ENCODE measurements at places on chromosomes 3 and 15.

GRCh38 chr3:34856081-34856947, 783.0 kb upstream of the ARPP21 start:
- DNase-seq, result no peak

- no peak for DNase-seq
These were observed at the start of gene PLSCR5 for GRCh38 chr3:146605106-146605505. Gene PLSCR5, minus strand, starts transcription at chr3:146605346. Its CDS starts 134 bp downstream, at chr3:146605212.

- no peak for DNase-seq
These were observed 45.0 kb upstream of the AKAP13 start for GRCh38 chr15:85335193-85335942.

DNA sequence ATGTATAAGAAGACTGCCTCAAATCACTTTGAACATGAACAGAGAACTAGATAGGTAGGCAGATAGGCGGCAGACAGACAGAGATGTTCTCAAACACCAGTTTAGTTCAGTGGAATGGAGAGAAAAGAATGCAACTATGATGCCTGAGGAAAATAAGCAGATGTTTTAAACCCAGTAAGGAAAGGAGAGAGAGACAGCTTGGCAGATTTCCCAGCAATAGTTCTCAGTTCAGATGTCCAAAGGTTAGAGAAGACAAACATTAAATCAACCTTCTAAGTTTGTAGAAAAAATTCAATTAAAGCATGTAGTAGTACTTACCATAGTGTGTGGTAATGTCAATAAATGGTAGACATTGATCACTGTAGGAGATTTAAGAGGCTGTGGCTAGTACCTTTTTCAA, 209.6 kb upstream of the PFN2 start:
- peak; percentile 59 for DNase-seq

GRCh38 chr3:185989511-185989910, 51.7 kb upstream of the TRA2B start:
- no peak for DNase-seq

DNA sequence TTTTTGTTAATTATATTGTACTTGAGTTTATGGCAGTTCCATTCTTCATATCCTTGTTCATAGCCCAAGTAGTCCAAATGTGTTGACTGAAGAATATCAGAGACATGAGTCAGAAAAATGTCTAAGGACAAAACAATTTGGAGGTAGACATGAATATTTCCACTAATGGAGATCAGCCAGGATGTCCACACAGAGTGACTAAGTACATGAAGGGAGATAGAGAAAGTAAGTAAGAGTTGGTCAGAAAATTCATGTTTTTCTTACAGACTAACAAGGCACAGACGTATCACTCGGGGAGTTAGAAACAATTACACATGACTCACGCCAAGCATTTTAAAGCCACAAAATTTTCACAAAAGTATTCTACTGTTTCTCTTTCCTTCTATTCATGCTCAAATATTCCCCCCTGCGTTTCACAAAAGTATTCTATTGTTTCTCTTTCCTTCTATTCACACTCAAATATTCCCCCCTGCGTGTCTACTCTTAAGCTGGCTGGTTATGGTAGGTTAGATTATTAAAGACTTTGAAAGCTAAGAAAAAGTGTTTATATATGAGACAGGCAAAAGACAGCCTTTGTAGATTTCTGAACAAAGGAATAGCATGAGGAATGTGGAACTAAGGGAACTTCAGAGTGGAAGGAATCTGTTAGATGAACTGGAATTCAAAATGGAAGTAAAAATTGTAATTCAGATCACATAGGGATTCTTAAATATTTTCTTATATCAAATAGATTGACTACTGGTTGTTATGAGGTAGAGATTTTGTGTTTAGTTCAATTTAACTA, 648.7 kb upstream of the CCDC54 start:
- peak; percentile 98 for DNase-seq

GRCh38 chr15:91499774-91500383, 353.6 kb upstream of the SLCO3A1 start:
- DNase-seq, result no peak

DNA sequence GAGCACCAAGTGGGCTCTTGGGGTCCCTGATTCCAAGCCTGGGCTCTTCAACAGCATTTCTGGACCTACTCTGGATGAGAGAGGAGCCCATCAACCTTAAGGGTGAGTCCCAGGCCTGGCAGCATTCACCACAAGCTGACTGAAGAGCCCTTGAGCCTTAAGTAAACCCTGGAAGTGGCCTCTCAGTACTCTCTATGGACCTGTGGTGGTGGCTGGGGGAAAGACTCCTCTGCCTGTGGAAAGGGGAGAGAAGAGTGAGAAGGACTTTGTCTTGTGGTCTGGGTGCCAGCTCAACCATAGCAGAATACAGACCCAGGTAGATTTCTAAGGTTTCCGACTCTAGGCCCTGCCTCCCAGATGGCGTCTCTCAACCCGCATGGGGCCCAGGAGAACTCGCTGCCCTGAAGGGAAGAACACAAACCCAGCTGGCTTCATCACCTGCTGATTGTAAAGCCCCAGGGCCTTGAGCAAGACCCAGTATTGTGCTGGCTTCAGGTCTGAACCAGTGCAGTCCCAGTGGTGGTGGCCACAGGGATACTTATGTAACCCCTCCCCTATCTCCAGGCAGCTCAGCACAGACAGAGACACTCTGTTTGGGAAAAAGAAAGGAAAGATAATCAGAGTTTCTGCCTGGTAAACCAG, 71.4 kb downstream of the TFDP2 start:
- DNase-seq, result no peak

GRCh38 chr3:46469680-46470357, 5.1 kb upstream of the LTF start:
- no peak for DNase-seq

DNA sequence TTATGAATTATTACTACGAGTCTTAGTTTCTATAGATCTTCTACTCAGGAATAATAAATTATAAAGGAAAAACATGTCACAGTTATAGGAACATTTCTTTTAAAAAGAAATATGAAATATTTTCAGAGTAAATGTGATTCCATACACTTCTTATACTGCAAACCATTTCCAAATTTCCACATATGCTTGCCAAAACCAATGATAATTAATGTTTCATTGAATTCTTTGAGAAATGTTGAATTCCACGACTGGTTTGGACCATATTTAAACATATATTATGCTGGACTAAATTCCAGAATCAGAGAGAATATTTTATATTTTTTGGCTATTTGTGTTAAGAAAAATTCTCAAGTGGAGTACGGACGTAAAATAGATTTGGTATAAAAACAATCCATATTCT, 144.6 kb downstream of the EPHA3 start:
- DNase-seq, result no peak

DNA sequence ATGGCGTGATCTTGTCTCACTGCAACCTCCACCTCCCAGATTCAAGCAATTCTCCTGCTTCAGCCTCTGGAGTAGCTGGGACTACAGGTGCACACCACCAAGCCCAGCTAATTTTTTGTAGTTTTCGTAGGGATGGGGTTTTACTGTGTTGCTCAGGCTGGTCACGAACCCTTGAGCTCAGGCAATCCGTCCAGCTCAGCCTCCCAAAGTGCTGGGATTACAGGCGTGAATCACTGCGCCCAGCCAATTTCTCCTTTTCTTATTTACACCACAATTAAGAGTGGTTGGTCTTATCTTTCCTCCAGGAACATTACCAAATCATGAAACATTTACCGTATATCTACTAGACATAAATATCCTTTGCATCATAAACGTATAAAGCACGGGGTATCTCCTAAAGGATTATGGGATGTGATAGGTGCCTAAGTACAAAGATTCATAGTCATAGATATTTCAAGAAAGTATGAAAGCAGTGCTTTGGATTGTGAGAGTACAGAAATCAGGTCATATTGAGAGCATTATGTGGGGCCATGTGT, 194.5 kb downstream of the RBMS3 start:
- no peak for DNase-seq

- DNase-seq, result no peak
These were observed 48.0 kb upstream of the TPRG1 start for GRCh38 chr3:189123595-189124387.

DNA sequence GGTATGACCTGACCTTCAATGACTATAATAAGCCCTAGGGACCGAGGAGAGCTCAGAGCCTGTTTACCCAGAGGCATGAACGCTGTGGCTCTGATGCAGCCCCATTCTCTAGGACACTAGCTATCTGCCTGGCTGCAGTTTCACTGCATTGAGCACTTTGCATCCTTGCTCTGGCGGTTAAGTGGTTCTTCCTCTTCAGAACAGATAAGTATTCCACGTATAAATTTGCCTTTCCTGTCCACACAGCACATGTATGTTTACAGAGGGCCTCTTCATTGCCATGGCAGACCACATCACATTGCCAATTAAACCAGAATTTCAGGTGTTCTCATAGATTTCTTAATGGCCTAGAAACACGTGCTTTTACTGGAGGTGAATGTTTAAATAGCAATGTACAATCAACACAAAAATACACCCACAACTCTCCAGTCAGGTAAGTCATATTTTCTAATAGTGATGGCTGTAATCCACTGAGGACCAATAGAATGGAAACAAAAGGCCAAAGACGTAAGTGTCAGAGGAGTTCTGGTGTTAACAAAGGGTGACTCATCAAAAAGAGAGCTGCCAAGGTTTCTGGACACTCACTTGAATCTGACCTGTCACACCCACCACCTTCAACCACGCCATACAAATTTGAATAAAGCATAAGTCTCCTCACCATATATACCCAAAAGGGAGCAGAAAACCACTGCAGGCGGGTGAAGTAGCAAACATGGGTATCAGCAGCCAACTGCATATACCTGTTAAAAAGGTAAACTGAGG, 553.4 kb downstream of the OCA2 start:
- no peak for DNase-seq

GRCh38 chr15:44427756-44428724, 611 bp downstream of the CTDSPL2 start:
- peak; percentile 18 for DNase-seq

- peak; percentile 28 for DNase-seq
These were observed 103.6 kb upstream of the THSD4 start for GRCh38 chr15:71011503-71012155.

GRCh38 chr3:3355442-3355841, 176.0 kb upstream of the CRBN start:
- no peak for DNase-seq

GRCh38 chr3:58144478-58145325, 66.1 kb downstream of the DNASE1L3 start:
- DNase-seq, result no peak

DNA sequence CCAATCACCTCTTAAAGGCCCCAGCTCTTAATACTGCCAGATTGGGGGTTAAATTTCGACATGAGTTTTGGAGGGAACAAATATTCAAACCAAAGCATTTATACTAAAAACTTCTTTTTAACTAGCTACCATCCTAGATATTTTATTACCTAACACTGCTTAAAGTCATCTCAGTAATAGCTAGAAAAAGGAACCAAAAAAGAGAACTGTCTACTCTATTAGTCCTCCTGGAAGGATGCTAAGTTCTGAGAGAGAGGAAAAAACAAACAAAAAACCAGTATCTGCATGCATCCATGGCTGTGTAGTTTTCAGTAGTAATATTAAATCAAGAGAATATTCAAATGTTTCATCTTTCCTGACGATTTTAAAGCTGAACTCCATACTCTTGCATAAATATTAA, 5.8 kb downstream of the CPOX start:
- DNase-seq, result no peak

DNA sequence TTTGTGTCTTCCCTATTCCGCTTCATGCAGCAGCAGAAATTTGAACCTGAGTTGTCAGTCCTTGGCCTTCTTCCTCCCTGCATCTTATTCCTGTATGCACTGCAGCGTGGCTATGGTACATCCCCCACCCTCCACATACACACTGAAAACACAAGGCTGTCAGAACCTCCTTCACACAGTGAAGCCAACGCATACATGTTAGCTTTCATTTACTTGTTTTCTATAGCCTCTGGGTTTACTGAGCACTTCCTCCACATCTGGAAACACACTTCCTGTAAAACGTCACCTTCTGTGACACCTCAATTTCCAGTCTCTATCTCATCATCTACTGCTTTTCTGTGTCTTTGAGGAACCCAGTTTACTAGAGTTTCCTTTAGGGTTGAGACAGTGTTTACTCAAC, 47.0 kb downstream of the SUSD5 start:
- no peak for DNase-seq

- no peak for DNase-seq
These were observed 33.2 kb upstream of the LEKR1 start for GRCh38 chr3:156792945-156793344.

- no peak for DNase-seq
These were observed 1476.3 kb upstream of the CADM2 start for GRCh38 chr3:83482402-83483070.

- DNase-seq, result no peak
These were observed 429.3 kb upstream of the AZI2 start for GRCh38 chr3:28777806-28778475.

- DNase-seq, result no peak
These were observed 268.4 kb upstream of the ROPN1 start for GRCh38 chr3:124260206-124260915.

DNA sequence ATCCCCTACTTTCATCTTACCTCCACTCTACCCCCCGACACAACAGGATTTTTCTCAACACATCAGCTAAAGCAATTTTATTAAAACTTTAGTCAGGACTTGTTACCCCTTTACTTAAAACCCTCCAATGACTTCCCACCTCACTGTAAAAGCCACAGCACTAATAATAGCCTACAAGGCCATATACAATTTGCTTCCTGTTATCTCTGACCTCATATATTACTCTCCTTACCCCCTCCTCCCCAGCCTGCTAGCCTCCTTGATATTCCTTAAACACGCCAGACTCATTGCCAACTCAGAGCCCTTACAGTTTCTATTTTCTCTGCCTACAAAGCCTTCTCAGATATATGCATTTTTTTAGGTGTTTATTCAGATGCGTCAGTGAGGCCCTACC, 54.4 kb downstream of the DCUN1D1 start:
- DNase-seq, result no peak

GRCh38 chr15:76360416-76360815, 23.8 kb downstream of the ISL2 start:
- no peak for DNase-seq

GRCh38 chr3:134242649-134243617, 7.7 kb downstream of the RYK start:
- peak; percentile 77 for DNase-seq

DNA sequence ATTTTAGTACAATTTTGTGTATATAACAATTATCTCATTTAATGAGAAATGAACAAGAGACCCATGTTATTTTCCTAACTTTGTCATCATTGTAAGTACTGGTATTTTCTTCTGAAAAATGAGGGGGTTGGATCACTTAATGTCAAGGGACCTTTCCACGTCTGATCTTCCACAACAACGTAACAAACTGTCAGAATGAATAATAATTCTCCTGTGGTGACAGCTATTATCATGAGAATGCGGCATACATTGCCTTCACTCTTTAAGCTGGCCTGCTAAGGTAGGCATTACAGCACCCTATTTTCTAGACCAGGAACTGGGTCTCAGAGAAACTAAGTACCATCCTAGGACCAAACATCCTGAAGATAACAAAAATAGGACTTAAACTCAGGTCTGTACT, 31.5 kb upstream of the MINAR1 start:
- no peak for DNase-seq
